ENCODE measurements at places on chromosomes 2 and 18.

GRCh38 chr2:232485757-232486557 lies 1.7 kb downstream of the ECEL1 start:
- no peak for DNase-seq

DNA sequence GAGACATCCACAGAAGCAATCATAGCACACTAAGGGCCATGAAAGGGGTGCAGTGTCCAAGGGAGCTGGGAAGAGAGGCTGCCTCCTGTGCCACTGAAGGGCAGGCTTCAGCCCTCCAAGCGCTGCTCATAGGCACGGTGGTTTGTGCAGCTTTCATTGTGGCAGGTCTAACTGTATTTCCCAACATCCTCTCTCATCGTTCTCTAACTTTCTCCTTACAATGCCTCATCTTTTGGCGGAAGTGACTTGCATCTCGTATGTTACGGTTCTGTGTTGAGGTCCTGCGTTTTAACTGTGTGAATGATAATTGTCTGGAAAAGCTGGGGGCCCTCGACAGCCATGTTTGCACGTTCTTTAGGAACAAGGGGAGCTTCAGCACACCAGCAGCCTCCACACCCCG lies 213.9 kb downstream of the GBX2 start:
- no peak for DNase-seq

DNA sequence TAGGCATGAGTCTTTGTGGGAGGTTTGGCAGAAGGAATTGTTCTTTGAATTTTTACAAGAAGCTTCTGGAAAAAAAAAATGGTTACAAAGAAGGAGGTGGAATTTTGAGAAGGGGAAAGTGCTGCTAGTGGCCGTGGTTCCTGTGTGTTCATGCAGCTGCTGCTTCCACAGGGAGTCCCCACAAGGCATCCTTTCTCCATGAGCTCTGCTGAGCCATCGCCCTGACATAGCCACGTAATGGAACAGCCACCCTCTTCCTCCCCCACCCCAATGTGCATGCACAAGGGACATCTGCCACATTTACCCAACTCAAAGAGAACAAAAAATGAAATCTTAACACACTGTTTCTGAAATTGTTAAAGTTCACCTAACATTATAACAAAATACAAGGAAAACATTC lies 529.7 kb downstream of the SATB2 start:
- DNase-seq, result no peak

GRCh38 chr2:236642584-236643291 lies 73.1 kb downstream of the ACKR3 start:
- peak; percentile 72 for DNase-seq

DNA sequence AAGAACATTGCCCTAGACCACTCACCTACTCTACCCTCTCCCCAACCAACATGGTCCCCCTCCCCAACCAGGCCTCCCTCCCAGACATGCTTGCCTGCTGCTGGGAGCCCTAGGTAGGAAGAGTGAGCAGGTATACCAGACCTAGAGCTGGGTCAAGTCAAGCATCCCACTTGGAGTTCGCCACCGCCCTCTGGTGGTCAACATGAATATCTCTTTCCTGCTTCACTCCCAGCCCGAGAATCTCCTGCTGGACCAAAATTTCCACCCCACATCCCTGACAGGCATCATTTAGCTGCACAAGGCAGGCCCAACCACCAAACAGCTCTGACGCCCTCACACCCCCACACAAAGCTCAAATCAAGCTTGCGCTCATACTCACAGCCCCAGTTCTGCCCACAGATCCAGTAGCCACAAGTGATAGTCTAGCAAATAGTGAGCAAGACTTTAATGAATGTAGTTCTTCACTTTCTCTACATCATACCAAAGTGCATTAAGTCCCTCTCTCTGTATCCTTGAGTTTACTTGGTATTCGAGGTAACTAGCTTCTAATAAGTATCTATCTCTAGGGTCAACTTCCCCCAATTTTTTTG lies 116.0 kb downstream of the TNS1 start:
- DNase-seq, result peak; percentile 70

DNA sequence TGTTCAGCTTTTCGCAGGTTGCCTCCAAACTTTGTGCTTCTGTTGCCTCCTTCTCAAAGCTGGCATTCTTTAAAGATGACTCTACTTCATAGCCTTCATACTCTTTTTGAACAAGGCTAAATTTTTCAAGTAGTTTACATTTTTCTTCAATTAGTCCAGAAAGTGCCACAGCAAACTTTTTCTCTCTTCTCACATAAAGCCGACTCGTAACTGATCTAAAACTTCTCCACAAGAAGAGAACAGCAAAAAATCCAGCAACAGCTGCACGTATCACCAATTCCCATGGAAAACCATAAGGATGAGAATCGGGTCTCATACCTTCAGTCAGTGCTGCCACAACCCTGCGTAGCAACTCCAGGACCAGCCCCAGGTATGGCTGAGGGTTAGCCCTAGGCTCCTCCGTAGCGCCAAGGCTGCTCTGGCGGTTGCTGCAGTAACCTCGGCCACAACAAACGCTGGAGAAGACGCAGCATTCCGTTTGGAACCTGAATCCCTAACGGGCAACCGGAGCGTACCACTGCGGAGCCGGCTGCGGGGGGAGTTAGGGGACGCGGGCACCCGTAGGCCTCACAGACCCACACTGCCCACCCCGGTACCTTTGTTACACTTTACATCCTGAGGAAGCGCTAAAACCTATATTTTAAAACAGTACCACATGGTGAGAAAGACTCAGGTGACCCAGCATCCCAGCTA lies at the start of gene CTAGE1:
Gene CTAGE1 (minus strand): TSS at position 420 of the 693 bp plus-strand sequence. CDS start 104 bp downstream, at position 316.
- peak; percentile 61 for DNase-seq

DNA sequence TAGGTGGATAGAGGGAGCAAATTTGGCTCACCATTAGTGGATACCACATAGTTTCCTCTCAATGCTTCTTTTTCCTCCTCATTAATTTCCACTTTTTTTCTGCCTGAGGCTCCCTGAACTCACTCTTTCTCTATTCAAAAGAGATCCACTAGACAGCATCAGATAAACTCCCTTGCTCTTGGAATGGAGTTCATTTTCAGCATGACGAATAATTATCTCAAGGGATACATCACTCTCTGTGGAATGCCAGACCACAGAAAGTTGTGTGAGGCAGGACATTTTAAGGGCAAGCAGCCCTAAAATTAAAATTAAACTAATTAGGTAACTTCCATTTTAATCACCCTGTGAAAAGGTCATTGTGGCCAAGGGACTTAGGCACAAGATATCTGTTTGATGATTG lies 1920.1 kb upstream of the CELF4 start:
- no peak for DNase-seq

DNA sequence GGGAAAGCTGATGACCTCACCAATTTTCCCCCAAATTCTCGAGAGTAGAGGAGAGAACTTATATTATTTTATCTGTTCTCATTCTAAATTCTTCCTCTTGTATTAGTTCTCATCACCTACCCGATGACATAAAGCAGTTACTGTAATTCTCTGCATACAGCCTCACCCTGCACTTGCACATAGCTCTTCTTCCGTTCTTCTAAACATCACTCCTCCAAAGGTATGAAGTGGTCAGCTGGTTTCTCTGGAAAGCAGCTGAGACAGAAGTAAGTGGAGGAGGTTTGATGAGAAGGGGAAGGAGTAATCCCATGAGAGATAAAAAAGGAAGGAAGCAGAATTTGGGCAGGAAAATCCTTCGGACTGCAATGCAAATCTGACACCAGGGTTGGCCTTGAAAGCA lies 39.0 kb downstream of the FBXO48 start:
- no peak for DNase-seq

GRCh38 chr18:34543356-34543755 lies 166.7 kb upstream of the DTNA start:
- DNase-seq, result no peak

All from ELF-1 (cell line).